ENCODE measurements at places on chromosomes 6 and 20.
A peak's percentile ranks its signal among the peaks of the same experiment; 100 is the strongest.

GRCh38 chr6:87944541-87944954 is 103.1 kb upstream of the SPACA1 start:
- no peak for DNase-seq

DNA sequence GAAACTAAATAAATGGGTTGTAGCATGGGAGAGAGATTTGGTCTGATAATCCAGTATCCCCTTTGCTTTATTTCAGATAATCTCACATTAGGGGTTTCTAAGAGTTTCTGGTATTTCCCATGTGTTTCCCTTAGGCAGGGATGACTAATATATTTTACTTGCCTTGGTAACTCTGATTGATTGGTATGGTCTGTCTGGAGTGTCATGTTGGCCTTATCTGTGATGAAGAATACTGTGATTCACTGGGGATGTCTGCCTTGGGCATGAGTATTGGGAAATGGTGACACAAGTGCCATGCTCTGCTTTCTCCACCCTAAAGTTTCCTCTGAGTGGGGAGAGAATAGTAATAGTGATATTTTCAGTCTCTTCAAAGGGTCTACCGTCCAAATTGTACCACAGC is 10.1 kb downstream of the SLC22A2 start:
- DNase-seq, result no peak

GRCh38 chr6:39426073-39426456 is 103.6 kb upstream of the KCNK16 start:
- no peak for DNase-seq

DNA sequence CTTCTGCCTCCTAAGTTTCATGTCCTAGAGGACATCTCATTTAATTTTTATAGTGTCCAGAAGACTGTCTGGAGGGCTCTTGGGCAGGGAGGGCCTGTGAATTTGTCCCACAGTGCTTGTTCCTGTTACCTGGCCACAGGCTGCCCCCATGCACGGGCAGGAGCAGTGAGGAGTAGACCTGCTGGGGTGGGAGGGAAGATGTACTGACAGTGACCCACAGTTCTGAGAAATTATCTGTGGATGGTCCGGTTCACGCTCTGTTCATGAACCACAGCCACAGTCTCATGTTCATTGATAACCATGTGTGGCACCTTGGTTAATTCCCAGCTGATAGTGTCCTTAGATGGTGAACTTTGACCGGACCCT is 18.8 kb upstream of the ZNF831 start:
- DNase-seq, result no peak

- DNase-seq, result no peak
Observed at GRCh38 chr20:37570419-37570818, 42.7 kb upstream of the BLCAP start.

DNA sequence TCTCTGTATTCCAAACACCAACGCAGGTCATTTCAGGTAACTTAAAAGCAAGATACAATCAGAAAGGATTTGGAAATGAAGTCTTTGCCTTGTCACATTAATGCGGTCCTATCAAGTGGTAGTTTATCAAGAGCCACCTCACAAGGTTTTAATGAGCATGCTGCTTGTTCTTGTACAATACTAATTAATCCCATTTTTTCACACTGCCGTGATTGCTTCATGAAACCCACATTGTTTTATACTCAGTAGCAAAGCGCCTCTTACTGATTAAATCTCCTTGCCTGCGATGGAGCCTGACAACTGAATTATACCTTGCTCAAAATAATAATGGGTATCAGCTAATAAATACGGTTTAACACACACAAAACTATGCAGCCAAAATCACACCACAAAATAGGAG is 234.1 kb upstream of the TSHZ2 start:
- no peak for DNase-seq

DNA sequence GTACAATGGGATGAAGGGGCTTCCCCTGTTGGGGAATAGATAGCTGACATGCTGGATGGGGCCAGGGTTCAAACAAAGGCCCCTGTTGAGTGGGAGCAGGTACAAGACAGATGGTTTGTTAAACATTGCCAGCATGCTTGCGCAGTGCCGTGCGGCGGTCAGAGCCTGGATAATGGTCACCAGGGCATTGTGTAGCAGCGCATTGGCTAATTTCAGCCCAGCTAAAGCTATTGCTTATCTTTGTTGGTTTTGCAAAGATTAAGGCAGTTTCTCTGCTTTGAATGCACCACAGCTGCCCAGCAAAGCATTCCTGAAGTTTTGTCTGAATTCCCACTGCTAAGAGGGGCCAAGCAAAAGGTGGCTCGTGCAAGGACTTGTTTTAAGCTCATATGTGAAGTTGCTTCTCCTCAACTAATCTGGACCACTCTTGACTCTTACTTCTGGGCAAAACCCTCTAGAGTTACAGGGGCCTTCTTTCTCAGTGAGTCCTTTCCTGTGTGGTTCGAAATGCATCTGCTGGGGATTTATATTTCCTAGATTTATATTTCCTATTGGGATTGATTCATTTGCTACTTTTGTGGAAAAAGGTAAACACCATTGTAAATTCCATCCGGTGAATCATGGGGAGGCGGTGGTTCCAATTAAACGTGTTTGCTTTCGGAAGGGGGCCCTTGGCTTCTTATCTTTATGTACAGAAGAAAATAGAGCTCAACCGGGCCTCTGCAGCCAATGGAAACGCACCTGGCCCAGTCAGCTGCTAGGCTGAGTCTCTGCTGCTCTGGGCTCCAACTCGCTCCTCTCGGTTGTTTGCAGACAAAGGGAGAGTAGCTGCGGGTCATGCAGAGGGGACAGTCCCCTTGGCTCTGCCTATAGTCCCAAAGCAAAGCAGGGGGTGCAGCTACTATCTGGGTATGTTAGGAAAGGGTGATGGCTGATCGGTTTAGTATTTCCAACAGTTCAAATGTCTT is 72.1 kb downstream of the FOXA2 start:
- no peak for DNase-seq

DNA sequence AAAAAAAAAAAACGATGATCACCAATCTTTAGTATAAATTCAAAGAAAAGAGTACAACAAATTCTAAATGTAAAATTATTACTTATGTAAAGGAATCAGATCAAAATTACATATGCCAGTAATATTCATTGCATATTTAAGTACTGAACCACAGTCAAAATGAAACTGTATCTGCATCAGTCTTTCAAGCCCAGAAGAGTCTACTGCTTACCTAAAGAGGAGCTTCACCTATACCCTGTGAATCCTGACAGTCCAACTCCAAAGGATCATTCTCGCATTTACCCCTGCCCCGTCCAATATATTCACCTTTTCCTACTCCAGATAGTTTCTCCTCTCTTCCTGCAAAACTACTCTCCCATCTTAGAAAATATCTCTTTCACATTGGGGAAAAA is 9.2 kb downstream of the ATG5 start:
- DNase-seq, result no peak

GRCh38 chr6:45554591-45554990 is 176.9 kb upstream of the SUPT3H start:
- DNase-seq, result no peak

GRCh38 chr6:130161683-130162404 is 60.9 kb downstream of the SAMD3 start:
- DNase-seq, result no peak

DNA sequence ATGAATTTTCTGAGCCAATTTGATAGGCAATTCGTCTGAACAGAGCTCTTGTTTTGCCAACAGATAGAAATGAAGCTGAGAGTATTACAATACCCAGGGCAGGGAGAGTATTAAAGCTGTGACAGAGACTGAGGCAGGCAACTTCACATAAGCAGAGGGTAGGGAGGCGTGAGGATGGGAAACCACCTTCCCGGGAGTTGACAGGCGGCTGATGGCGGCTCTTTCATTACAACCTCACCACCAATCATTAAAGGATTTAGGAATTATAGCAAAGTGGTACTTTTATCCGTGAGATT is 73.3 kb downstream of the CD83 start:
- no peak for DNase-seq

DNA sequence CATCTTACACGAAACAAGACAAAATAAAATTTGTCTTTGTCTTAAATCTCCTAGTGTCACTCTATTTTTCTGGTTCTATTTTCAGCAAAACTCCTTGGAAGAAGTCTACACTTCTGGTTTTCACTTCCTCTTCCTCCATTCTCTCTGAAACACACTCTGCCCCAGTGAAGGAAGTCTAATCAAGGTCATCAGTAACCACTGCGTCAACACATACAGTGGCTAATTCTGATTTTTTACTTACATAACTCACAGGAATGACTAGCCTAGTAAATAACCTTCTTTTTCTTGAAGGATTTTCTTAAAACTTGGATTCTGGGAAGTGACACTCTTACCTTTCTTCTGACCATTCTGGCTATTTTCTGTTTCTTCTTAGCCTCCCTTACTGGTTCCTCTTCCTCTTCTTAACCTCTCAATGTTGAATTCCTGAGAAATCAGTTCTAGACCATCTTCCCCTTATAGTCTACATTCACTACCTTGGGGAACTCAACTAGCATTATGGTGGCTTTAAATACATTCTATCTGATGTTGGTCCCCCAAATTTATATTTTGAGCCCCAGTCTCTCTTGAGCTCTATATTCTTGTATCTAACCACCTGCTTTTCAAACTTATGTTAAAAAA is 37.5 kb downstream of the AIG1 start:
- no peak for DNase-seq

GRCh38 chr6:3396503-3397180 is 60.2 kb downstream of the SLC22A23 start:
- no peak for DNase-seq

GRCh38 chr6:133396233-133396983 is 155.3 kb downstream of the EYA4 start:
- no peak for DNase-seq

GRCh38 chr6:803191-803977 is 110.4 kb upstream of the EXOC2 start:
- DNase-seq, result no peak

- DNase-seq, result no peak
Observed at GRCh38 chr20:5973971-5974370, 23.5 kb downstream of the MCM8 start.

GRCh38 chr20:49906101-49906604 is 9.2 kb downstream of the SPATA2 start:
- DNase-seq, result no peak

GRCh38 chr20:43124241-43124640 is 65.5 kb downstream of the PTPRT start:
- DNase-seq, result no peak

GRCh38 chr6:113967777-113968176 is 3.2 kb downstream of the HDAC2 start:
- DNase-seq, result no peak

DNA sequence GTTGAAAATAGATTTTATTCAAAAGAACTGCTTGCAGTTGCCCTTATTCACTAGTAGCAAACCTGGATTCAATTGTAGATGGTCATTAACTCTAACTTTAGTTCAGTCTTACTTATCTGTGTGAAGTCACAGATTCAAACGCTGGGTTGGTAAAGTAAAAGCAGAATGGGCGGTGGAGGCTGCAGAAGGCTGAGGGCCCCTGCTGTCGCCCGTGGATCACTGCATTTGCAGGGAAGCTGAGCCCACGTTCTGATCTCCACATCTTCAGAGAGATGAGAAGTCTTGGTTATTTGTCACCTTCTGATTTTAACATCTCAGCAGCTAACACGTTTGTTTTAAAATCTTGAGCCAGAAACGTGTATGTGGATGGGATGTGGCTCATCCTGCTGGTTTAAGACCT is 75.1 kb downstream of the SNX9 start:
- DNase-seq, result no peak

GRCh38 chr6:110699780-110700179 is 115.5 kb downstream of the CDK19 start:
- no peak for DNase-seq

GRCh38 chr6:71197267-71197666 is 91.3 kb upstream of the OGFRL1 start:
- no peak for DNase-seq

GRCh38 chr6:146191612-146192011 is 162.8 kb downstream of the GRM1 start:
- no peak for DNase-seq

GRCh38 chr6:116579143-116579542 is 7.8 kb downstream of the RWDD1 start:
- no peak for DNase-seq

- DNase-seq, result no peak
Observed at GRCh38 chr20:63028461-63028921, 21.7 kb upstream of the BHLHE23 start.

- DNase-seq, result no peak
Observed at GRCh38 chr6:152986978-152987377, 4.1 kb upstream of the FBXO5 start.

DNA sequence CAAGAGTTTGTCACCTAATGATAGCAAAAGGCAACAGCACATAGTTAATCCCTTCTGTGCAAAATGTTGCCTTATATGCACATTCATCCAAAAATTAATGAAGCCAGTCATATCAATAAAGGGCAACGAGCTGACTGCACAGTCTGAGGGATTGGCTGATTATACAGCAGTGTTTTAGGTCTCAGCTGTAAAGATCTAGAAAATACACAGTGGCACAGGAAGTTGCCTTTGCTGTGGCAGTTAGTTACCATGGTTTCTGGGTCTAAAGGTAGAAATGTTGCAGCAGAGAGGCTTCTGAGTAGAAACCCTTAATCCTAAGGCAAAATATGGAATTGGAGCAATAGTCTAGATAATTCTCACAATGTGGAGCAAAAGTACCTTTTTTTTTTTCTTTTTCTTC is 89.7 kb downstream of the SMPDL3A start:
- DNase-seq, result no peak

- DNase-seq, result no peak
Observed at GRCh38 chr6:141252828-141253608, 879.7 kb upstream of the GJE1 start.

DNA sequence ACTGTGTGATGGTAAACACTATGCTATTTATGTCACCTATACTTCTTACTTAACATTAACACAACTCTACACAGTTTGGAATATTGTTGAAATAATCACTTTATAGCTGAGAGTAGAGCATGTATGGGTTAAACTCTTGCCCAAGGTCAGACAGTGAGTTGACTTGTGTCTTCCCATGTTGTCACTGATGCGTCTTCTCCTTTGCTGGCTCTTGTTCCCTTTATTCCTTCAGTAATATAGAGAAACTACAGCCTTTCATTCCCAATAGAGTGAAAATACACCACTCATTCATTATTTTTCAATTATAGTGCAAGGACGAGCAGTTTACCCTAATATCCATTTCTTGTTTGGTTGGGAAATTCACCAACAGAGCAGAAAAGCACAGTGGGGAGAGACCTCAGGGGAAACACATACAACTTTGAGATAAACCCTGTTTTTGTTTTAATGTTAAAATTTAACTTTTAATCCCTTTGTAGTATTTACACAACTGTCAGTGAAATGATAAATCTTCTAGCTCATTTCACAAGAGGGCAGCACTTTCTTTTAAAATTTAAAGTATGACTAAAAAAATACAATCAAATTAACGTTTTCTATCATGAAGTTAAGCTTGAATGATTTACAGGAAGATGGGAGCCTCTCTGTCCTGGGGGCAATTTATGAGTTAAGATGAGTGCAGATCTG is 363.0 kb downstream of the UTRN start:
- DNase-seq, result no peak

GRCh38 chr6:134920422-134920821 is 29.5 kb downstream of the ALDH8A1 start:
- no peak for DNase-seq

GRCh38 chr6:122381494-122382265 is 17.8 kb upstream of the HSF2 start:
- peak; percentile 8 for DNase-seq

- no peak for DNase-seq
Observed at GRCh38 chr6:110693994-110694393, 121.3 kb downstream of the CDK19 start.
